Stimulated activated CD8-positive, alpha-beta memory T cell treated with anti-CD3 and anti-CD28 coated beads, Interleukin-7, amount 100 ng/mL, for 1 hour (primary cell): ENCODE measurements at places on chromosomes 2 and 18.

DNA sequence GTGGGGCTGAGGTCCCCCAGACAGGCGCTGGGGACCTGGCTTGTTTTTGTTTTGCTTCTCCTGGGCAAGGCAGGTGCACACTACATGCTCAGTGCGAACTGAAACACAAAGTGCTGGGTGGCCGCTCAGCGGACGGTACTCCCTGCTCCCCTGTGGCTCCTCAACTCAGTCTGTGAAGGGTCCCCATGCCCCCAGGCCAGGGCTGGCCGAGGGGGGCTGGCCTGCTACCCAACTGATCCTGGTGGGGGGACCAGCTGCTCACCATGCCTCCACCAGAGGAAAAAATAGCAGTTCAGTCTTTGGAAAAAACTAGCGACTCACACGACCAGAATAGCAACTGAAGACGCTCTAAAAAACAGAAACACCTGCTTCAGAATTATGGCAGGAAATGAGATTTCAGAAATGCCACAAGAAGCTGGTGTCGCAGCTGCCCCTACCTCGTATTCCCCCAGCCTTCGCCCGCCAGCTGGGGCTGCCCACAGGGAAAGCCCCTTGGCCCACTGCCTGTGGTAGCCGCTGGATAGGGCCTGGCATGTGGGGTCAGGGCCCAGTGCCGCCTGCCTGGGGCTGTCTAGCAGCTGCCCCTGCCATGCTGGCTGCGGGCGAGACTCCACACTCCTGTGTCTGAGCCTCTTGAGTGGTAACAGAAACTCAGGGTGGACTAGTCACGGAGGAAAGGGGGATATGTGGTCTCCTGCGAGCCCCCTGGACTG lies 43.7 kb downstream of the MEX3C start:
- DNase-seq, result peak; percentile 23

- no peak for DNase-seq
Measured at GRCh38 chr2:168165985-168166901, 81.2 kb downstream of the STK39 start.

GRCh38 chr18:6313415-6313814 lies 101.3 kb downstream of the L3MBTL4 start:
- DNase-seq, result no peak

- no peak for DNase-seq
Measured at GRCh38 chr2:61045999-61046398, 19.7 kb upstream of the SANBR start.

GRCh38 chr2:854460-854859 lies 96.2 kb upstream of the SNTG2 start:
- DNase-seq, result no peak

DNA sequence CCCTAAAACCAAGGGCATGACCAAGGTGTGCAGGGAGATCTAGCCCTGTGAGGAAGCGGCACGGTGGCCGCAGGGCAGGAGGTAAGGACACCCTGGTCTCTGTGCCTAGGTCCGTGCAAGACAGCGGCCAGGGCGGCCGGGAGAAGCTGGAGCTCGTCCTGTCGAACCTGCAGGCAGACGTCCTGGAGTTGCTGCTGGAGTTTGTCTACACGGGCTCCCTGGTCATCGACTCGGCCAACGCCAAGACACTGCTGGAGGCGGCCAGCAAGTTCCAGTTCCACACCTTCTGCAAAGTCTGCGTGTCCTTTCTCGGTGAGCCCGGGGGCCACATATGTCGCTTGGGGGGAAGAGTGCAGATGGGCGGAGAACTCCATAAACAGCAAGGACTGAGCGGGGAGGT lies 235.4 kb downstream of the ATAD2B start:
- DNase-seq, result no peak

DNA sequence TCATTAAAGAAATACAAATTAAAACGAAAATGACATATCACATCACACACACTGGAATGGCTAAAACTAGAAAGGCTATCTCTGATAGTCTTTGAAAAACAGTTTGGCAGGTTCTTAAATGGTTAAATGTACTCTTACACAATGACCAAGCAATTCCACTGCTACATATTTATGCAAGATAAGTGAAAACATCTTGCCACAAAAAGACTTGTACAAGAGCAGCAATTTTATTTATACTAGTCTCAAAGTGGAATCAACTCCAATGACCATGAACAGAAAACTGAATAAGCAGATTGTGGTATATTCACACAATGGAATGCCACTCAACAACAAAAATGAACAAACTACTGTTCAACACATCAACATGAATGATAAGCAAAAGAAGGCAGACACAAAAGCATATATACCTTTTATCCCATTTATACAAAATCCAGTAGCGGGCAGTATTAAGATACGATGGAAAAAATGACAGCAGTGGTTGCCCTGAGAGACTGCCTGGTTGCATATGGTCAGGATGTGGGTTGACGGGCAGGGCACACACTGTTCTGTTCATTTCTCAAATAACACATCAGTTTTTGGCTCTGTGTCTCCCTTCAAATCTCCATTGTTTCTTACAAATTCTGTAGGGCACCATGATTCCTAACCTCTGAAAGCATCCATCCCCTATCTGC lies 25.4 kb downstream of the SP100 start:
- peak; percentile 22 for DNase-seq

DNA sequence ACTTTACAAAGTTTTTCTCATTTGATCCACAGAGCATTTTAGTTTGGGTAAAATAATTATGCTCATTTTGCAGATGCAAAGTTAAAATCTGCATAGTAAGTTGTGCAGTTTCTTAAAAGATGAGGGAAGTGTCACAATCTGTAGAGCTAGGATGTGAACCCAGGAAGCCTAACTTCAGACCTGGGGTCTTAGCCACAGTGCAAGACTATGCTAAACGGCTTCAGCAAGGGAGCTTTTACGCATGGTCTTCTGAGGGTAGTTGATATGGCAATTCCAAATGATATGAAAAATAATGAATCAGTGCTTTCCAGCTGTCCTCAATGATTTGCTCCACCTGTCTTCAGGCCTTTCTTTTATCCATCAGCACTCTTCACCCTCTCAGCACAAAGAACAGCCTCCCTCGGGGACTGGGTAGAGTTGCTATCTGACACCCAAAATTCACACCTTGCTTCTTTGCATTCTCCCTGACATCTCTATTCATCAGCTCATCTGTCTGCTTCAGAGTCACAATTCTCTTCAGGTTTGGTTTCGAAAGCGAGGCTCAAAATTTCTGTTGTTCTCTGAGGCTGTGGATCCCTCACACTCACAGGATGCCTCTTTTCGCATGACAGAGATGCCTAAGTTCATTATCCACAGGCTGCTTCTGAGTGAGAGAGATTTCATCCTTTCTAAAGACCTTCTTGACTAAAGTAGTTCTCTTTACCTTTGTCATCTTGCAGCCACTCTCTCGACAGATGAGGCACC lies 302.5 kb downstream of the NRXN1 start:
- no peak for DNase-seq

GRCh38 chr18:71116535-71116934 lies 827.7 kb downstream of the SOCS6 start:
- DNase-seq, result no peak

- DNase-seq, result no peak
Measured at GRCh38 chr2:113720167-113720566, 36.3 kb downstream of the SLC35F5 start.

DNA sequence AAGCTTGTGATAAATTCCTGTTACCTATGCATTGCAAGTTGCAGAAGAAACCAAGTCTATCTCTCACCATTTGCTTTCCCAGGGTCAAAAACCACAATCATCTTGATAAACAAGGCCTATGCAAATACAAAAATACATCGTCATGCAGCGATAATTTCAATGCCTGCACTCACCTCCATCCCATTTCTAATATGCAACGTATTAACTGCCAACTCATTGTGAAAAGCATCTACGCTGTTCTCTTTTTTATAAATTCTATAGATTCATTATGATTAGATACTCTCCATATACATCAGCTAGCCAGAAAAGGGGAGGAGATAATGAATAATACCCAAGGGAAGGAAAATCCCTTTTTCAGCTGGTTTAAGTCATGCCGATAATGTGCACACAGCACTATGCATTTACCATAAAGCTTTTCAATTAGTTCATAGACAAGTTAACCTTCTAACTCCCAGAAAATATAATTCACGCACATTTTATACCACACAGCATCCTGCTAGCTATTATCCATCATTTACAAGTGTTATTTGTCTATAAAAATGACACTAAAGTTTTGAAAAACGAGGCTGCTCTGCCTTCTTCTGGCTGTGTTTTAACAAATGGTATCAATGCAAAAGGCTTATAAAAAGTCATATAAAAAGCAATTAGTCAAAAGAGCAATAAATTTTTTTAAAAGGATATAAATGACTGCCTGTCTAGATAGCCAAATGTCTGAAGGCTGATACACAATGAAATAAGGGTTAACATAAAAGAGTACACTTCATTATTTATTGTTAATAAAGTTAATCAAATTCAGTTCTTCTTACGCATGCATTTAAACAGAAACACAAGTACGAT lies 77.6 kb downstream of the AFF3 start:
- DNase-seq, result no peak

DNA sequence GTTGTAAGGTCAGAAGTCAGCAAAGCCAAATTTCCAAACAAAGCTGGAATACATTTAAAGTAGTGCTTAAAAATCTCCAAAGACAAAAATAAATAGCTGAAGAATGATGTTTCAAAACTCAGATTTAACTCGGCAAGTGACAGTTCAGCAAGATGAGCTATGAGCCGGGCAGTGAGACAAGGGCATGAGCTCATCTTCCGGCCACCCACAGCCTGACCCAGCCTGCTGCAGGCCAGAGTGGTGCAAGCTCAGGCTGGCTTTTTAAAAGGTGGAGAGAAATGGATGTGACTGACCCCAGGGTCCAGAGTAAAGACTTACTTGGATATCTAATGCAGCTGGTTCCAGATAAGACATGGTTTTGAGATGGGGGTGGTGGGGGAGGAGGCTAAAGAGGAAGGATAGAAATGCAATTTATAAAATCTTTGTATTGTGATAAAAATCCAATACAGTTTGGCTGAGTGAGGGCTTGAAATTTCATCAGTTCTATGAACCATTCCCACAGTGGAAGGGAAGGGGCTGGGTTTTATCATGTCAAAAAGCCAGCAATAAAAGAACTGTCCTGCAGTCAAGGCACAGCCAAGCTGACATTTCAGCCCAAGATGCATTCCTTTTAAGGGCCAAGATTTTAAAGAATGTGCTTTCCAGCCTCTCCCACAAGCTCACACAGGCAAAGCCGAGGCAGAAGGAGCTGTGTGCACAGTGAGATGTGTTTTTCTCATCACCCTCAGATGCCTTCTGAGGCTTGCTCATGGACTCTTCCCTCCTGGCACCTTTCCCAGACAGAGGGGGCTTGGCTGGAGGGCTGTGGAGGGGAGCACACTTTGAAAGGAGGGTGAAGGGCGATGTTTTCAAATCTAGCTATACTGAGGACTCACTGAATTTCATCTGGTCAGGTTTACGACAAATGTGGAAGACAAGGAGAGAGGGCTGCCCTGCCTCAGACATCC lies 97.9 kb upstream of the KLHL29 start:
- DNase-seq, result no peak

- DNase-seq, result no peak
Measured at GRCh38 chr2:160270571-160271113, 70.6 kb upstream of the ITGB6 start.

DNA sequence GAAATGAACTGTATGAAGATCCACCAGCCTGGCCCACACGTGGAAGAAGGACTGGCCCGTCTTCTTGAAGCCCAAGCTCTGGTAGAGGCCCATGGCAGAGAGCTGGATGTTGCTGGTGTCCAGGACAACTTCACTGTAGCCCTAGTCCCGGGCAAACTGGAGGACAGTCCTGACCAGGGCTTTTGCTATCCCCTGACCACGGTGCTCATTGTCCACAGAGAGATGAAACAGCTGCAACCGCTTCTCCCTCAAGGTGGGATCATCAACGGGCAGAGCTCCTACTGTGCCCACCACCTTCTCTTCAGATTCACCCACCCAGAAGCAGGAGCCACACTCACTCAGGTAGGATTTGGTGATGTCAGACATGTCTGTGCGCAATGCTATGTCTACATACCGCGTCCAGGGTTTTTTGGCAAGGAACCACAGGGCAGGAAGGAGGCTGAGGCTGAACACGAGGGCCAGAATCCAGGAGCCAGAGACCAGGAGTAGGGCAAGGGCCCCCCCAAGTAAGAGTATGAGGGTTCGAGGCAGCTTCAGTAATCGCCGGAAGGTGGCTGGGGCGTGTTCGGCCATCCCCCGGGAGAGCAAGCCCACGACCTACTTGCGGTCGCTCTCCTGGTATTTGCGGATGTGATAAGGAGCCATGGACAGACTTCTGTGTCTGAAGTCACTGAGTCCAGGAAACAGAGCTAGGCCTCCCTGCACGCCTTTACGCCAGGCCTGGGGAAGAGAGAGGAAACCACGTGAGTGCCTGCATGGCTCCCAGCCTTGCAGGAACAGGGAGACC lies 36.3 kb downstream of the TPRKB start:
- DNase-seq, result no peak

GRCh38 chr2:134432435-134432883 lies 178.6 kb downstream of the MGAT5 start:
- no peak for DNase-seq

DNA sequence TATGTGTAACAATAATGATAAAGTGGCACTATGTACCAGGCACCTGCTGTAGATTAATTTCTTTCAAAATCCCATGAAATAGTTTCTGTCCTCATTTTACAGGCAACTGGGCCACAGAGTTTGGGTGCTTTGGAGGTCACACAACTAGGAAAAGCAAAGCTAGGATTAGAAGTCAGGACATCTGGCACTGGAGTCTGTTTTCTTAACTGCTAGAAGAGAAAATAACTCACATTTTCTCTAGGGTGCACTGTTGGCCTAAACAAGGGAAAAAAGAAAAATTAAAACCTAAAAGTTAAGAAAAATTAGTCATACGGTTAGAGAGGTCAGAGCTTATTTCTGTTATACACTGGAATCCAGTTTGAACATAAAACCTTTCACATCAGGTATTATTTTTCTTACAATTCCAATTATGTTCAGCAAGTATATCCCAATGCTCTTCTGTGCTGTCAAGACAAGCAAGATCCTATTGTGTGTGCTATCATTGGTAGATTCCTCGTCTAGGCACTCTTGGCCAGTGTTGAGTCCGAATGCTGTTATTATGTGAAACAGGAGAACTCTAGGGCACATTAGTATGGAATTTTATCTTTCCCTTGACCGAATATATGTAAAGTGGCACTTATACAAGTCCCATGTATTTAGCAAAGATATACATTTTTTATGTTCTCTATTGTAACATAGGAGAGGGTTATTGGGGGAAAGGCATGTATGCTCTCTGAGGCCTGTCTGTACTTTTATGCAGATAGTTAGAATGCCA lies 1.5 kb upstream of the OSGEPL1 start:
- DNase-seq, result no peak

- no peak for DNase-seq
Measured at GRCh38 chr2:10397878-10398277, 50.2 kb downstream of the ODC1 start.

GRCh38 chr18:24271381-24272228 lies 126.0 kb downstream of the OSBPL1A start:
- no peak for DNase-seq

- no peak for DNase-seq
Measured at GRCh38 chr18:13627639-13628038, 98.7 kb downstream of the FAM210A start.

GRCh38 chr18:22935431-22935830 lies 2.3 kb downstream of the RBBP8 start:
- DNase-seq, result no peak

DNA sequence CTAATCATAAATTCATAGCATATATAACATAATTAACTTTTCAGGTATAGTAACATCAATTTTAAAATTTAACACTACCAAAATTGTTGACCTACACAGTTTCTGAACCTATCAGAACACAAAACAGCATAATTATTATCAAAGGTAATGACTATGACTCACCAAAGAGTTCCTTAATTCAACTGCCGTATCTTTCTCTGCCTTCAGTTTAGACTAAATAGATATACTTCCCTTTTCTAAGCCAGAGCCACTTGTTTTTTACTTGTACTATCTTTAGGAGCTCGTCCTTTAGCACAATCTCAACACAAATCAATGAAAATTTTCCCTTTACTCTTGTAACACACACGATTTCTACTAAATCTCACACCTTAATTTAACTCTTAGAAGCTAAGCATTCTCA lies 54.4 kb downstream of the CCDC88A start:
- no peak for DNase-seq
